ENCODE measurements at places on chromosomes 3 and 15.

- DNase-seq = peak; percentile 4
Measured at GRCh38 chr15:23877502-23878412, 190.7 kb upstream of the NDN start.

- DNase-seq = no peak
Measured at GRCh38 chr15:63274427-63274826, 3.0 kb upstream of the APH1B start.

- peak; percentile 51 for DNase-seq
Measured at GRCh38 chr3:13657660-13658435, 108.9 kb downstream of the FBLN2 start.

DNA sequence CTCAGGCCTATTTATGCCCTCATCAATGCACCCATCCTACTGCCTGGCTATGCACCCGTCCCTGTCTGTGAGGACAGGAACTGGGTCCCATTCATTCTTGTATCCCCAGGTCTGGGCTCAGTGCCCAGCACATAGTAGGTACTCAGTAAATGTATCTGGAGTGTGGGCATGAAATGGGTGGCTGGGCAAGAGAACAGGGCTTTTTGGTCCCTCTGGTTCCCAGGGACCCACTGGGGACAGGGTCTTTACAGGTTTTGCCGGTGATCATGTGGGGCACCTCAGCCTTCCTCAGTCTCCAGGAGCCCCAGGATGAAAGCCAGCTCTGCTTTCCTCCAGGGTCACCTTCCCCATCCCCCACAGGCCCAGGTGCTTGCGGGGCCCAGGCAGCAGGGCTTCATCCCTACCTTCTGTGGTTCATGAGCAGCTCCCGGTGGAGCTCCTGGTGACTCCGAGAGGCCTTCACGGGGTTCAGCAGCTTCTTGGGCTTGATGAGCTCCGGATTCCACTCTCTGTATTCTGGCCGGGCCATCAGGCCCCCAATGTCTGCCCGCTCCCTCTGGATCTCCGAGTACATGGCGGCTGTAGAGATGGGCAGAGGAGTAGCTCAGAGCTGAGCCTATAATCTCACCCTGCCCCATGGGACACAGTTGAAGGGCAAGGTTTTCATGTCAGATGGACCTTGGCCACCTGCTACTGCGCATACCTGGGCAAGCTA, 7.7 kb downstream of the FAM107A start:
- DNase-seq = no peak

GRCh38 chr3:153209596-153209995, 47.6 kb downstream of the RAP2B start:
- DNase-seq = peak; percentile 92

All from inflammatory macrophage (primary cell).